ENCODE measurements at places on chromosomes 7 and 10. TPM values are rescaled to one million over a fixed set of nuclear protein-coding genes. Genes with fewer than 3 reads are reported as not detected.

SHTN1 gene
- 5.3 TPM for total RNA-seq

EFCAB10 gene
- not detected for total RNA-seq

PSD gene
- total RNA-seq, result 11.7 TPM

RNF133 gene
- 2.6 TPM for total RNA-seq

All from metanephros (tissue), 2 donors.